ENCODE measurements at places on chromosomes 1 and 21. TPM values are rescaled to one million over a fixed set of nuclear protein-coding genes. Genes with fewer than 3 reads are reported as not detected.

Gene IL10
- total RNA-seq = not detected

Gene HEYL
- 0.07 TPM for total RNA-seq

Gene KRTAP11-1
- not detected for total RNA-seq

Gene GPR61
- not detected for total RNA-seq

Gene SFT2D2
- total RNA-seq = 38.3 TPM

Gene RAP1GAP
- total RNA-seq = not detected

Gene BTF3L4
- 34.8 TPM for total RNA-seq

Gene CYP4X1
- 0.33 TPM for total RNA-seq

Gene AUNIP
- 2.5 TPM for total RNA-seq

Gene TESK2
- total RNA-seq = 2.6 TPM

Gene MYBPH
- total RNA-seq = not detected

Gene PEX10
- total RNA-seq = 41.4 TPM

Gene BATF3
- total RNA-seq = 0.59 TPM

Gene KRTAP21-3
- not detected for total RNA-seq

Gene CCDC17
- total RNA-seq = 0.10 TPM

Gene MCOLN3
- total RNA-seq = not detected

Gene SYT2
- not detected for total RNA-seq

Gene TRIM46
- total RNA-seq = 1.4 TPM

Gene KMO
- not detected for total RNA-seq

Gene PRAMEF15
- total RNA-seq = not detected

Gene TAS1R3
- total RNA-seq = not detected

Gene TMEM79
- 2.3 TPM for total RNA-seq

Gene RHBG
- total RNA-seq = not detected

Gene CD1D
- total RNA-seq = not detected

Gene TTLL7
- total RNA-seq = 3.9 TPM

Gene HSPA13
- 33.9 TPM for total RNA-seq

Gene ZNF672
- 18.0 TPM for total RNA-seq

Gene GBP5
- 0.27 TPM for total RNA-seq

Gene KCNJ9
- total RNA-seq = not detected

Gene TMEM82
- not detected for total RNA-seq

Gene LEMD1
- total RNA-seq = not detected

Gene OR1C1
- total RNA-seq = not detected

Gene MARCKSL1
- total RNA-seq = 119 TPM

Gene SH3D21
- total RNA-seq = 0.40 TPM

Gene GJA9
- total RNA-seq = not detected

Gene PTPRC
- total RNA-seq = not detected

Gene RIPPLY3
- 0.05 TPM for total RNA-seq

Gene CFAP45
- 0.89 TPM for total RNA-seq

Gene MYOM3
- total RNA-seq = 0.05 TPM

Gene IL24
- total RNA-seq = not detected

Gene MATN1
- not detected for total RNA-seq

Gene LMX1A
- total RNA-seq = not detected

Gene PLK3
- 50.8 TPM for total RNA-seq

Gene CFHR1
- total RNA-seq = not detected

Gene TNNI3K
- not detected for total RNA-seq

Gene DNM3
- total RNA-seq = 1.0 TPM

Gene EEIG2
- 1.2 TPM for total RNA-seq

Gene C1orf159
- total RNA-seq = 15.6 TPM

Gene THEM5
- not detected for total RNA-seq

Gene LIN28A
- not detected for total RNA-seq

Data from mammary microvascular endothelial cell (primary cell).